ENCODE measurements at places on chromosomes 16 and 17. TPM values are rescaled to one million over a fixed set of nuclear protein-coding genes. Genes with fewer than 3 reads are reported as not detected.

The KRT16 gene
- not detected for total RNA-seq

DNA sequence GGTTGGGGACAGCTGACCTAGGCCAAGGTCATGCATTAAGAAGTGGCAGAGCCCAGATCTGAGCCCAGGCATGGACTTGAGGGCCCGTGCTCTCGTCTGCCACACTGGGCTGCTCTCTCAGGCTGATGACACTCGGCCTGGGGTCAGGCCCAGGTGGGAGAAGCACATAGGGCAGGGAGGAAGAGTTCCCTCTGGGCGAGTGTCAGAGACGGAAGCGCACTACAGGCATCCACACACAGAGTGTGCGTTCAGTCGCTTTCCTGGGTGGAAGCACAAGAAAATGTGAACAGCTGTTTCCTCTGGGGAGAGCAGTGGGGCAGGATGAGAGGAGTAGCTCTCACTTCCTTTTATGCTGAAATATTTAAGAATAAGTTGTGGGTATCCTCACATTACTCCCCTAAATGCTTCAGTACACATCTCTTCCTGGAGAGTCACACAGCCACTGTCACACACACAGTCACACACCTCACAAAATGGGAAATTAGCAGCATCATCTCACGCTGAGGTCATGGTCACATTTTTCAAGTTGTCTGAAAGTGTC lies 59.7 kb downstream of the B9D1 start:
- no peak for DNase-seq

DNA sequence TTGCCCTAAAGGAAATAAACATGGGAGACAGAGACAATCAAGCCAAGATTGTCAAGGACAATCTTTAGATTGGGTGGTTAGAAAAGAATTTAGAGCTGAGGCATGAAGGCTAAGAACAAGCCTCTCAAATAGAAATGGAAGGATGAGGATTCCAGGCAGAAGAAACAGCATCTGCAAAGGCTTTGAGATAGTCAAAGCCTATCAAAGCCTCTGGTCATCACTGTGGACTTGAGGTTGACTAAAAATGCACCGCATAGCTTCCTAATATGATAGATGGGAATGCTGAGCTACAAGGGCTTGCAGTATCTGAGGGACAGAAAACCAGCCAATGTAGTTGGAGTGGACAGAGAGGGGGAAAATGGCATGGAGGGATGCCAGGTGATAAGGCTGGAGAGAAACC lies 109.8 kb upstream of the FAM20A start:
- DNase-seq, result no peak

The RNU2-1 gene
- 2,656 TPM for total RNA-seq

- no peak for DNase-seq
Measured at GRCh38 chr16:66093191-66093590, 273.3 kb upstream of the CDH5 start.

The HEXIM1 gene
- 38.3 TPM for total RNA-seq

GRCh38 chr16:22732400-22732799 lies 81.6 kb upstream of the HS3ST2 start:
- DNase-seq, result no peak

The PRAC2 gene
- not detected for total RNA-seq

DNA sequence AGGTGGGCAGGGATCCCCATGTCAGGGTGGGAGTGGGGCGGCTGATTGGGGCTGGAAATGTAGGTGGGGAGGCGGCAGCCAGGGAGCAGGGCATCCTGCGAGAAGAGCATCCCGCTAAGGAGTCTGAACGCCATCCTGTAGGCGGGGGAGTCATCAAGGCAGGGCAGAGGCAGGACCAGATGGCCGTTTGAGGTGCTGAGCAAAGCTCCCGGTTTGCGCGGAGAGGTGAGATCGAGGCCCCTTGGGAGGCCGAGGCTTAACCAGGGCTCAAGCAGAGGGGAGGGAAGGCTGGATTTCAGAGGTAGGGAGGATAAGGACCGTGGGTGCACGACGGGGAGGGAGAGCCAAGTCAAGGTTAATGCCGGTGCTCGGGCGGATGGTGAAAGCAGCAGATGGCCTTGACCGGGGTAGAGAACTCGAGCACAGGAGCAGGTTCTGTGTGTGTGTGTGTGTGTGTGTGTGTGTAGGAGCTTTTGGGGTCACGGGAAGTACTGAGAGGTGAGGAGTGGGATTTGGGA lies 472 bp upstream of the NME2 start:
- DNase-seq, result peak; percentile 63

DNA sequence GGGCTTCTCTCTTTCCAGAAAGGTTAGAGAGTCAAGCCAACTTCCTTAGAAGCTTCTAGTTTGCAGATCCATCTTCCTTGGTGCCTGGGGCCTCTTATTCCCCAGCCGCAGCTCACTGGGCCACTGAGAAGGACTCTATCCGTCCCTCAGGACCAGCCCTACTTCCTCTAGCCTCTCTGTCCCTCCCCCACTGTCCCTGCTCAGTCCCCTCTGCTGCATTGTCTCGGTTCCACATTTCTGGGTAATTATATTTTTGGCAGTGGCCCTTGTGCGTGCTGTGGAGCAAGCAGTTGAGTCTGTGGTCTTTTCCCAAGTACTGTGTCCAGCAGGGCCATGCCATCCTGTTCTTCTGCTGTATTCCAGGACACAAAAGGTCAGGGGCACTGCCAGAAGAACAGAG lies 17.8 kb downstream of the IRX3 start:
- DNase-seq, result no peak
